Right kidney (tissue), 9 donors: ENCODE measurements at places on chromosomes 3 and 15.

DNA sequence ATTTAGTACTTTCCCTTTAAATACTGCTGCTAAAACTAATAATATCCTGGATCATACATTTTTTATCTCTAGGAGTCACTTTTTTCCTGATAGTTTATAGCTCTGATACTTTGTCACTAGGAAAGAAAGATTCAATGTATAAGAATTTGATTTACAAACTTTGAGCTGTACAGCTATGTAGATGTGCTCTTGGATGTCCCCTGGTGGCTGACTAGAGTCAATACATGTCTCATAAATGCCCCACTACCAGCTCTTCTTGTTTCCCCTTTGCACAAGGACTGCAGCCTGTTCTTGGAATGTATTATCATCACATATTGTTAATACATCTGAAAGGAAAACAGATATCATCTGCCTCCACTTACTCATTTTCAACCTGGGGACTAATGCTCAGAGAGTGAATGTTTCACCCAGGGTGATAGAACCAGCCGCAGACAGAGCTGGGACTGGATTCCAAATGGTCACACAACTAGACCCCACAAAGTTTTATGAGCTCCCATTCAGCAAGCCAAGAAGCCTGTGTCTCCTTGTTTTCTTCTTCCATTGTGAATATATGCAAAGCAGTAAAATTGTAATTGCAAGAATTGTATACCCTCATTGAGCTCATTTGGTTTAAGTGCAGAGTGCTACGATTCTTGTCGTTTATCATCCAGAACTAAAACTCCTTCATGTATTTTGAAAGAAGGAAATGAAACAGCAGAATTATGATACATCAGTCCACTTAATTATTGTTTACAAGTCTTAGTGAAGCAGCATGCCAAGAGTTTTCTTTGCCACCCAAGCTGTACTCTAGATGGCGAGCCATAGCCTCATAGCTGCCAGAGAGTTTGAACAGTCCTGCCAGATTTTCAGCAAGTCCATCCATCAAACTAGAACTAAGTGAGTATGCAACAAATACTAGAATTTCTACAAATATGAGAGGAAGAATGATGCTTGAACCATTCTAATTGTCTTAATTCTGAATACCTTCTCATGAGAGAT lies 261.6 kb upstream of the LMCD1 start:
- no peak for DNase-seq

GRCh38 chr3:111589303-111590142 lies 5.6 kb downstream of the ZBED2 start:
- no peak for DNase-seq

GRCh38 chr15:29480278-29480677 lies 210.7 kb upstream of the NSMCE3 start:
- DNase-seq, result no peak

DNA sequence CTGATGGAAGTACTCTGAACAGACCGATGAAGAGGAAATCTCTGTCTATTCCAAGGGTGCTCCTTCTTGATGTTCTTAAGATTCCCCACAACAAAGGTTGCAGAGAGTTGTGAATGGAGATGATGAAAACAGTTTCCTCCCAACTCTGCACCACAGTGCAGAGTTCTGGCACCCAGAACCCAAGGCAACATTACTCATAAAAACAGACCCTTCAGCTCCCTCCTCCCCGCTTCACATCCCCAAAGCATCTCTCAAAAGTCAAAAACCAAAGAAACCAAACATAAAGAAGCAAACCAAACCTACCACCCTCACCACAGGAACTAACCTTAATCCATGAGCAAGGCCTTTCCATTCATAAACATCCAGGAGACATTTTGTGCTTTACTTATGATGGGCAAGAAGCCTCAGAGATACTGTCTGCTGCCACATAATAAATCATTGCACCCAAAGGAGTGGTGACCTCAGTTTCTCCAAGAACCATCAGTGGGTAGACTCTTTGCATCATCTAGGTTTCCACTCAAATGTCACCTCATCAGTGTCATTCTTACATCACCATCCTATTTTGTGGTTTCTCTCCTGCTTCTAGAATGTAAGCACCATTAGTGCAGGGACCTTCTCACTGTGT lies 13.2 kb downstream of the PCOLCE2 start:
- no peak for DNase-seq

GRCh38 chr15:44763187-44763586 lies 26.9 kb downstream of the TRIM69 start:
- no peak for DNase-seq
